Activated B cell treated with CpG ODN at 0.5 μM for 24 hours (primary cell): ENCODE measurements at places on chromosomes 13 and 19. TPM values are rescaled to one million over a fixed set of nuclear protein-coding genes. Genes with fewer than 3 reads are reported as not detected.
A peak's percentile ranks its signal among the peaks of the same experiment; 100 is the strongest.

GRCh38 chr13:110354715-110355473 is 47.8 kb downstream of the COL4A2 start:
- no peak for DNase-seq

DNA sequence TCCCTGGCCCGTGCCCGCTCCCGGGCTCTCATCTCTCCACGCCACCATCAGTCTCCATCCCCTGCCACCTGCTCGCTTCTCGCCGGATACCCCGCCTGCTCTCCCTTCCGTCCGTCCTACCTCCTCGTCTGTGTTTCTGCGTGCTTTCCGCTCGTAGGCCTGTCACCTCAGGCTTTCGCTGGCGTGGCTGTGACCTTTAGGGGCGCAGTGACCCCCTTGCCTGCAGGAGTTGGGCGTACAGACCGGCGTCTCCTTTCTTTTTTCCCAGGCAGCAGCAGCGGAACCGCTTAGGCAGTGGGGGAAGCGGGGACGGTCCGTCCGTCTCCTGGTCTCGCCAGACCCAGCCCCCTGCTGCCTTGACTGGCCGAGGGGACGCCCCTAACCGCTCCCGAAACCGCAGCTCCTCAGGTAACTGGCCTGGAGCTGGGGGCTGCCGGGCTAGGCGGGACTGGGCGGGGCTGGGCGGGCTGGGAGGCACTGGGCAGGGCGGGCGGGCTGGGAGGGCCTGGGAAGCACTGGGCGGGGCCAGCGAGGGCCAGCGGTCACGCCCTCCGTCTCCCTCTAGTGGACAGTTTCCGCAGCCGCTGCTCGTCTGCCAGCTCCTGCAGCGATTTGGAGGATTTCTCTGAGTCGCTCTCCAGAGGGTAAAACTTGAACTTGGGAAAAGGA is 6.3 kb downstream of the PGLYRP1 start:
- peak; percentile 74 for DNase-seq

The GAPDHS gene
- not detected in 2 replicates for total RNA-seq

The ZNF681 gene
- 5.5 and 8.3 TPM in 2 replicates for total RNA-seq
